MCF 10A (cell line): ENCODE measurements at places on chromosomes 7 and 10. TPM values are rescaled to one million over a fixed set of nuclear protein-coding genes. Genes with fewer than 3 reads are reported as not detected.

DNA sequence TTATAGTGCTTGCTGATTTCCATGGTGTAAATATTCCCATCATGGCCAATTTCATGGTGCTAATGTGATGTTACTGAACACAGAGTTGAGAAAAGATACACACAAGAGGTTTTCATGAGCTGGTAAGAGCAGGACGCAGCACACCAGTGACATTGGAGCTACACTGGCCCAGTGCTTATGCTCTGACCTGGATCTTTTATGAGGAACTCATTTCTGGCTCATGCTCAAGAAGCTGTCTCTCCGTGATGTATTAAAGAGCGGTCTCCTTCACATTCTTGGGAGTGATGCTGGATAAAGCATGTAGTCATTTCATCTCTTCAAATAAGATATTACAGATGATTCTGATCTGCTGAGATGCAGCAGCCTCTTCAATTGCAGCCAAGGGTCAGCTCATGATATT lies 785.2 kb downstream of the GRID1 start:
- no peak for DNase-seq

Gene GATA3
- total RNA-seq = 13.1 and 14.6 TPM in 2 replicates

Gene AKR1C1
- 4.3 and 6.2 TPM in 2 replicates for total RNA-seq

- DNase-seq = peak; percentile 14
These were observed 28.7 kb downstream of the VTI1A start for GRCh38 chr10:112475575-112476218.

DNA sequence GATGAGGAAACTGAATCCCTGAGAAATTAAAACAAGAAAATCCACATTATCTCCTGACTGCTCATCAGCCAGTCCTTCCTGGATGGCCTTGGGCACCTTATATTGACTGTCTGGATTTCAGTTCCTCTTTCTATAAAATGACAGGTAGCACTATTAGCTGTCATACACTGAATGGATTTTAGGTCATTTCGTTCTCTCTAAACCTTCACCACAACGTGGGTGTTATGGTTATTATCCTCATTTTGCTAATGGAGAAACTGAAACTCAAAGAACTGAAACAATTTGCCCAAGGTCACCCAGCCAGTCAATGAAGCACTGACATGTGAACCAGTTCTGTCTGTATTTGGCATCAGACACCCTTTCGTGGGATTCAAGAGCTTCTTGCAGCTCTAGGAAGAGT lies 193.8 kb downstream of the CYP26A1 start:
- DNase-seq = no peak

DNA sequence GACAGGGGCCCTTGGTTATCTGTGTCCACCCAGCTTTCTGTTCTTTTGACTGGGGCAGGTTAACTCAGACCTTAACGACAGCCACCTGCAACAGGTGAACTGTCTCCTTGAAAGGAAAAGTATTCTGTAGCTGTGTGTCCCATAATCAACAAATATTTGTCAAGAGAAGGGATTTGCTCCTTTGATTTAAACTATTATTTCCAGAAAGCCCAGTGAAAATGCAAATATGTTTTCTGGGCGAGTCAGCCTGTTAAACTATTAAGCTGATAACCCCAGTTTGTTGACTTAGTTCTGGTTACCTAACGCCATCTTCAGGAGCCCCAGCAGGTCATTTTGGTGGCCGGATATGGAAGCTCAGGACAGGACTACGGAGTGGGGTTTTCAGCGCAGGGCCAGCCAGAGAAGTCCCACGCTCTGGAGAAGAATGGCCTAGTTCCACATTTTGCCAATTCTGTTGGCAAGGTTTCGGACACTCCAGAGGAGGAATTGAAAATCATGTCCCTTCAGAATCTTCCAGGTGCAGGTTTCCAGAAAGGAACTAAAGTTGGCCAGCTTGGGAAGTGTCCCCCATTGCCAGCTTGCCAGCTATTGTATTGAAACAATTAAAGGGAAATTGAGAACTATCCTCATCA lies 54.5 kb downstream of the ADRA2A start:
- DNase-seq = no peak
